ENCODE measurements at places on chromosomes 11 and 22. TPM values are rescaled to one million over a fixed set of nuclear protein-coding genes. Genes with fewer than 3 reads are reported as not detected.

CD3E gene
- total RNA-seq: not detected

DEFB108B gene
- total RNA-seq: not detected

LRRC74B gene
- total RNA-seq: not detected

OR4D5 gene
- total RNA-seq: not detected

DDX10 gene
- 31.9 TPM for total RNA-seq

CCS gene
- total RNA-seq: 21.4 TPM

SPECC1L gene
- 45.5 TPM for total RNA-seq

DDB1 gene
- 372 TPM for total RNA-seq

OR51I2 gene
- total RNA-seq: not detected

GLB1L2 gene
- under 0.01 TPM for total RNA-seq

CREB3L1 gene
- total RNA-seq: 10.0 TPM

EFCAB6 gene
- total RNA-seq: 1.1 TPM

MUC6 gene
- total RNA-seq: not detected

ADAMTS15 gene
- 3.1 TPM for total RNA-seq

MPPED2 gene
- total RNA-seq: not detected

OR52I2 gene
- not detected for total RNA-seq

LRRC32 gene
- 5.2 TPM for total RNA-seq

ANGPTL5 gene
- not detected for total RNA-seq

LDHA gene
- total RNA-seq: 2,567 TPM

DCUN1D5 gene
- 58.3 TPM for total RNA-seq

DDX25 gene
- total RNA-seq: not detected

FIBIN gene
- 7.5 TPM for total RNA-seq

ADAMTS8 gene
- total RNA-seq: under 0.01 TPM

NRXN2 gene
- total RNA-seq: 0.18 TPM

CCDC116 gene
- not detected for total RNA-seq

FAM111B gene
- total RNA-seq: 9.3 TPM

GAL3ST1 gene
- not detected for total RNA-seq

MAPK11 gene
- total RNA-seq: 8.1 TPM

CDC42EP1 gene
- total RNA-seq: 6.1 TPM

ZDHHC13 gene
- 20.0 TPM for total RNA-seq

FRMD8 gene
- total RNA-seq: 11.3 TPM

HEPN1 gene
- total RNA-seq: not detected

C22orf15 gene
- 2.3 TPM for total RNA-seq

ANO1 gene
- total RNA-seq: 4.1 TPM

MFRP gene
- total RNA-seq: not detected

OR1S1 gene
- not detected for total RNA-seq

TRIM49D1 gene
- not detected for total RNA-seq

RBMXL2 gene
- not detected for total RNA-seq

GRM5 gene
- under 0.01 TPM for total RNA-seq

FAT3 gene
- total RNA-seq: 2.2 TPM

PDHX gene
- 37.2 TPM for total RNA-seq

OR8A1 gene
- total RNA-seq: not detected

TRIM66 gene
- total RNA-seq: 5.0 TPM

OR52A1 gene
- not detected for total RNA-seq

RAB3IL1 gene
- 0.72 TPM for total RNA-seq

GTSE1 gene
- total RNA-seq: 5.9 TPM

SULT4A1 gene
- total RNA-seq: 1.1 TPM

EHF gene
- not detected for total RNA-seq

GRIK4 gene
- total RNA-seq: 0.18 TPM

DENND6B gene
- total RNA-seq: 0.56 TPM

WNT11 gene
- not detected for total RNA-seq

DNHD1 gene
- 1.4 TPM for total RNA-seq

PLAAT5 gene
- not detected for total RNA-seq

TSKU gene
- total RNA-seq: 6.8 TPM

CHRM1 gene
- not detected for total RNA-seq

TMPRSS5 gene
- total RNA-seq: under 0.01 TPM

AIFM3 gene
- total RNA-seq: 0.18 TPM

LRRC4C gene
- under 0.01 TPM for total RNA-seq

TMEM121B gene
- total RNA-seq: under 0.01 TPM

Measured in IMR-90 (cell line).